MCF 10A (cell line): ENCODE measurements at places on chromosomes 13 and 19.
A peak's percentile ranks its signal among the peaks of the same experiment; 100 is the strongest.

DNA sequence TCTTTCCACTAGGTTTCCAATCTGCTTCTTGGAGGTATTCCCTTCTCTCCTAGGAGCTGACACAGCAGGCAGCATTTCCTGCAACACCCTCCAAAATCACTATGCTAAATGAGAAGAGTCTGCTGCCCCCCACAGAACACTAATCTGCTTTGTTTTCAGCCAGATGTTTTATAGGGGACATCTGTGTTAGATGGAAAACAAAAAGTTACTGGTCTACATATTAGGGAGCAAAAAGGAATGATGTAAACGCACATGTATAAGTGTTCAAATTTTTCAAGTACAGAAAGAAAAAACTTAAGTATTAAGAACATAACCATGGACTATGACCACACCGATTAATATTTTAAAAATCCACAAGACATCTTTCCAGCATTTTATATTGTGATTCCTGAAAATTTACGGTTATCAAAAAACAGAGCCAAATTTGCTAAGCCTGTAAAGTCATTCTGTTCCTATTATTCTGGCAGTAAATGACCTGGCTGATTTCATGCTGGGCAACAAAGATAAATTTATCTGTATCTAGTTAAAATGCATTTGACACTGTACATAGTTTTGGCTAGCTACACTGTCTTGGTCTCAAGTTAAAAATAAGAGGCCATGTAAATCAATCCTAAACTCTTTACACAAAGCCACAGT is 63.3 kb downstream of the DCLK1 start:
- DNase-seq, result no peak

GRCh38 chr19:43784981-43785808 is 4.4 kb upstream of the KCNN4 start:
- DNase-seq, result peak; percentile 89

GRCh38 chr19:18878858-18879578 is 16.9 kb downstream of the CERS1 start:
- DNase-seq, result no peak

DNA sequence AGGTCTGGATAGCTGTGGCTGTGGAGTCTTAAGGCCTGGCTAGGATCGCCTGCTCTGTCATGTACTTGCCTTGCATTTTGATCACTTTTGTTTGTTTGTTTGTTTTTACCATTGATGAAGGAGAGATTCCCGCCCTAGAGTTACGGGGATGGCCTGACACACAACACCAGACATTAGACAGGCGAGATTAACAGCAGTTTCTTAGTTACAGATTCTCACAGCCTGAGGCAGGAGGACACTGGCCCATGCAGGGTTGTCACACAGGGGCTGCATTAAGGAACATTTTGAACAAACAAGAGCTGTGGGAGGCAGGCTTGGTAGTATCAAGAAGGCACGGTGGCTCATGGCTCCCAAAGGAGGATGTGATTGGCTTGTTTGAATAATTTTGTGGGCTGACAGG is 291.8 kb downstream of the HS6ST3 start:
- no peak for DNase-seq

DNA sequence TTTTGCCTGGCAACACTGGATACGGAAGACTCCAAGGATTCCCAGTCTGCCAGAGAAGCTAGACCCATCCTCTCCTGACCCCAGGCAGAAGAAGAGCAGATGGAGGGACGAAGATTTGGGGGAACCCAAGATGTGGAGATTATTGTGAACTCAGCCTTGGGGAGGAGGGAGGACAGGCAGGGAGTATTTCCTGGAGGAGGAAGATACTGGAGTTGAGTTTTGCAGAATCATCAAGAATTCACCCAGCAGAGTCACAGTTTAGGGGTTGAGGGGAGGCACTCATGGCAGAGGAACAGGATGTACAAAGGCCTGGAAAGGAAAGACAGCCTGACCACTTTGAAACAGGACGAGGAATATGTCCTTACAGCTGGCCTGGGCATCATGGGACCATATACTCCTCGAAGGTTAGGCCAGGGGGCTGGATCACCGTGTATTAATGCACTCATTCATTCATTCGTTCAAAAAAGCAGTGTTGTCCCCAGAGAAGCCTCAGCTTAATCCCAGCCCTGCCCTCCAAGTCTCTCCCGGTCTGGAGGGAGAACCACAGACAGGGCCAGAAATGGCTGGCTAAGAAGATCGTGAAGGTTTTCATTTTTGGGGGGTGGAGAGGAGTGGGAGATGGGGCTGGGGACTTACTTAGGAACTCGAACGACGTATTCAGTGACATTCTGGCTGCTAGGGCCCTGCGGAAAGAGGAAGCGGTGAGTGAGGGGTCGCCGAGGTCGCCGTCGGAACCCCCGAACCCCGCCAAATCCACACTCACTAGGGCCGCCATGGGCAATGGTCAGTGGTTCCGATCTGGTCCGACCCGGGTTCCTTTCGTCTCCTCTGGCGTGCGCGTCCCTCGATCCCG is 517 bp downstream of the GTF2F1 start:
- no peak for DNase-seq

DNA sequence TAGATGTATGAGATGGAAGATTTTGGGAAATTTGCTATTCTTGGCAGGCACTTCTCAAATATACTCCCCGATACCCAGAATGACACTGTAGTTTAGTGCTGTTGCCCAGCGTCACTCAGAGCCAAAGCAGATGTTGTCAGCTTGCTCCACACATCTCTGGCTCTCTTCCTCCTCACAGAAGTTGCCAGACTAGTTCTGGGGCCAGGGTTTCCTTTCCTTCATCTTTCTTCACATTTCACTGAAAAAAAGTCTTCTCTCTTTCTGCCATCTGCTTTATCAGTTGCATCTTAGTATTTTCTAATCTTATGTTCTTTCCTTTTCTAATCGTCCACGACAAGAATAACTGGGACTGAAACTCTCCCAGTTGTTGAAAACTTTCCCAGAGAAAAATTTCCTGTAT is 251.4 kb downstream of the RGCC start:
- DNase-seq, result no peak

GRCh38 chr13:103443604-103444003 is 377.4 kb upstream of the SLC10A2 start:
- DNase-seq, result no peak
